ENCODE measurements at places on chromosomes 6 and 20.

GRCh38 chr6:140078561-140079125 lies 704.2 kb upstream of the CITED2 start:
- DNase-seq = no peak

- DNase-seq = no peak
Observed at GRCh38 chr6:158939255-158940159, 60.5 kb downstream of the RSPH3 start.

GRCh38 chr20:25605148-25605547 lies 18.7 kb downstream of the NANP start:
- no peak for DNase-seq

DNA sequence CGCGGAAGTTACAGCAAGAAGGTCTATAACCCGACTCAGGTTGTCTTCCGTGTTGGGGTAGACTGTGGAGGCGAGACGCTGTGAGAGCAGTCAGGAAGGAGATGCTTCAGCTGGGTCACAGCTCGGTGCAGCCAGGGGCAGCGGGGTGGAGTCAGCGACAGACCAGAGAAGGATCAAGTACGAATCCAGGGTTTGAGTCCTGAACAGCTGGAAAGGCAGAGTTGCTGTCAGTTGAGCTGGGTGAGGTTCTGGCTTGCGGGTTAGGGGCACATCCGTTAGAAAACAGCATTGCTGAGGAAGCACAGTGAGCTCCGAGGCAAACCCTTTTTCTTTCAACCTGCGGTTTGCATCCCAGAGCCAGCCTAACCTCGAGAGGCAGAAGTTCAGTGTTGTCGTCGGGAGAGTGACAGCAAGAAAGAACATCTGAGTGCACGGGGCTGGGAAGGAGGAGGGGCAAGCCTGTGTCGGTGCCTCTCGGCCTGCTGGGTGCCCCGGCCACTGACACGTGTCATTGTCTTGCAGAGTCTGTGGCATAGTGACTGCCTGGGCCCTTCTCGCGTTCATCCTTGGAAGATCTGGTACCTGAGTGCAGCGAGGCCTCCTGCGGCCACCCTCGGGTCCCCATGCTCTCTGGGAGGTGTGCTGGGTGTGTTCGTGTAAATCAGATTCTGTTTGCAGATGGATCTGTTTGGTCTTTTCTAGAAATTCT lies 20.0 kb downstream of the PNLDC1 start:
- no peak for DNase-seq

- no peak for DNase-seq
Observed at GRCh38 chr20:4781211-4781610, 59.5 kb downstream of the PRND start.

GRCh38 chr20:17525650-17526049 lies 5.5 kb downstream of the BFSP1 start:
- no peak for DNase-seq

DNA sequence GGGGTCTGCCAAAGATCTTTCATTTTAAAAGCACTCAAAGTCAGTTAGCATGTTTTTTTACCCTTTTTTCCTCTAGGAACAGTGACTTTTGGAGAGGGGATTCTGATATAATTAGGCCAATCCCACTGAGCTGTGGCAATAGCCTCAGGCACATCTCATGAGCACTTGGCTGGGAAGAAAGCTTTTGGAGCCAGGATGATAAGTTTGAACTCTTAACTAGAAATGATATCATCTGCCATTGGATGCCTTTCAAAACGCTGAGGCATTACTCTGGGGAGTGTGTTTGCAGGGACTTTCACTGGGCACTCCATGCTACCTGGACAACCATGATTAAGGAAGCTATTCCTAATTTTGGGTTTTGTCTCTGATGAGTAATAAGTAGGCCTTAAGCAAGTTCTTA lies 3.7 kb downstream of the SCGN start:
- no peak for DNase-seq

- DNase-seq = no peak
Observed at GRCh38 chr20:12737900-12738299, 270.9 kb upstream of the SPTLC3 start.

DNA sequence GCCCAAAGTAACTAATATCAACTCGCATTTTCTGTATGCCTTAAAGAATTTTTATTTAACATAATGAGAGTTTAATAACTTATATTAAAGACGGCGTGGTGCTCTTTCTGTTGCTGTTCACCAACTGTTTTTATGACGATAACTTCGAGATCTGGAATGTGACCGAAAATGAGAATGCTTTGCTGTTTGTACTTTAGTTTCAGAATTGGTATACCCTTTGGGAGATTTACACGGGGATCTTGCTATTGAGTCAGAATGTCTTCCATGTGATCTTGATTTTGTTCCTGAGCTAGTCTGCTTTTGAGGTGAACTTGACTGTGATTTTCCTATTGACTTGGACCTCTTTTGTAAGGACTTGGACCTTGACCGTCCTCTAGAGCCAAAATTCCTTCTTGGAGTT lies 17.9 kb downstream of the PNRC1 start:
- DNase-seq = no peak

Data from suprapubic skin (tissue), 4 donors.